ENCODE measurements at places on chromosomes 3 and 15.

DNA sequence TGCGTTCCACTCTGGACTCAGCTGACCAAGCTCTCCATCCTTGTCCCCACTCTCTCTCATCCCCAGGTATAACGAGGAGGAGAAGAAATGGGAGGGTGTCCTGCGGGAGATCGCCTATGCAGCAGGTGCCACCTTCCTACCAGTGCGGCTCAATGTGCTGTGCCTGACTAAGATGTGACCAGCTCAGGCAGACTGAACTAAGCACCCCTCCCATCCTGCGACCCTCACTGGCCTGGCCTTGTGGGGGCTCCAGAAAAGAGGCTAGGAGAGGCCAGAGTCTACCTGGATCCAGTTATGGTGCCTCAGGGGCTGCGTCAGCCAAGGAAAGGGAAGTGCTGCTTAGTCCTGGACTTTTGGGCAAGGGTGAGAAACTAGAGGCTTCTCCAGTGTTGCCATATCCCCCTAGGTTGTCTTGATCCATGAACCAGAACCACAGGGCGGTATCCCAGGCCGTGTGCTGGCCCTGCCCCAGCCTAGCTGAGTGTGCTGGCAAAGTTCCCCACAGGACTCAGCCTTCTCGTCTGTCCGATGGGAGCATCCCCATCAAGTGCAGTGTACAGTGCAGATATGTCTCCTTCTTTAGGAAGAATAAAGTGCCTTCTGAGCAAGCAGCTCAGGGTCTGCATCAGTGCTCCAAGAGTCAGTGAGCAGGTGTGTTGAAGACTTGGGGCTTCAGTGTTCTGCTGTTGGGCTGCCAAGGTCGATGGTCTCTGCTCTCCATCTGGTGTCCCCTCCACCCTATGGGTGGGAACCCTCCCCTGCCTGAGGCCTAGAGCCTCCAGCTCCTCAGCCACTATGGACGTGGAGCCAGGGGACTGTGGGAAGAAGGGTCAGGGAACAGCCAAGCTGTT lies 6.7 kb downstream of the KLHL40 start:
- DNase-seq = no peak

DNA sequence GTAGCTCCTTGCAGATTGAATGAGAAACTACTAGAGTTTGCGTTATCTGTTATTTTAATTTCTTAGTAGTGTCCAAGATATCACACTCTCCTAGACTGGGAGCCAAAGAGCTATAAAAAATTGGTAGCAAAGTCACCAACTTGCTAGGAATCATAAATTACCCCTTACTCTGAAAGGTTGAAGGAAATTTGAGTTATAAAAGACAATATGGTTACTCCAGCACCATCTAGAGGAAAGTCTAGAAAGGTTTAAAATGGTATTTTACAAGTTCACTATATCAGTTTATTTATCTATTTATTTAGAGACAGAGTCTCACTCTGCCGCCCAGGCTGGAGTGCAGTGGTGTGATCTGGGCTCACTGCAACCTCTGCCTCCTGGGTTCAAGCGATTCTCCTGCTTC lies 121.6 kb downstream of the RBPMS2 start:
- DNase-seq = no peak

- DNase-seq = no peak
These were observed 1.2 kb upstream of the ZBTB20 start for GRCh38 chr3:115148142-115148790.

DNA sequence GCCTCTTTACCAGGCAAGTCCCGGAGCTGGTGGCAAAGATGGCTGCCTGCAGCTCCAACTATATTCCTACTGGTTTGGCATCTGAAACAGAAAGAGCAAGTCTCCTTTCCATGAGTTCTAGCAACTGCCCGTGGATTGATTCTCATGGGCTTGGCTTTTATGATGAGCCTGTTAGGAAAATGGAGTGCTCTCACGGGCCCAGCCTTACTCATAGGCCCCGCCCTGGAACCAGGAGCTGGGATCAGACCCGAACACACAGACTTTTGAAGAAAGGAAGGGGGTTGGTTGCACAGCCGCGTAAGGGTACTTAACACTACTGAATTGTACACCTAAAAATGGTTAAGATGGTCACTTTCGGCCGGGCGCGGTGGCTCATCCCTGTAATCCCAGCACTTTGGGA lies 2.9 kb downstream of the NRROS start:
- DNase-seq = no peak

GRCh38 chr3:42300013-42300412 lies 34.0 kb upstream of the CCK start:
- DNase-seq = no peak

DNA sequence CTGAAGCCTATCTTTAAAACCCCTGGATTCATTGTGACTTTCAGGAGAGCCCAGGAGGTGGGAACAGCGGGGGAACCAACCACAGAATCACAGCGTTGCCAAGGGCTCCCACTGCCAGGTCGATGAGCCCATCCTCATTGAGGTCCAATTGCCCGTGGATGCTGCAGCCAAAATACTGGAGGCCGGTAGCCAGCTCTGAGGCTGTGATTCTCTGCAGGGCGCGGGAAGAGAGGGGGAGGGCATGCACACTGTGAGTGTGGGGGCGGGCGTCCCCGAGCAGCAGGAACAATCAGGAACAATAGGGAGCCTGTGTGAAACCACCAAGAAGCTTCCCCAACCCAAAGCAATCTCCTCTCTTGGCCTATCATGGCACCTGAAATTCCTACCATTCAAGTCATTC lies 53.4 kb downstream of the FEM1B start:
- no peak for DNase-seq

DNA sequence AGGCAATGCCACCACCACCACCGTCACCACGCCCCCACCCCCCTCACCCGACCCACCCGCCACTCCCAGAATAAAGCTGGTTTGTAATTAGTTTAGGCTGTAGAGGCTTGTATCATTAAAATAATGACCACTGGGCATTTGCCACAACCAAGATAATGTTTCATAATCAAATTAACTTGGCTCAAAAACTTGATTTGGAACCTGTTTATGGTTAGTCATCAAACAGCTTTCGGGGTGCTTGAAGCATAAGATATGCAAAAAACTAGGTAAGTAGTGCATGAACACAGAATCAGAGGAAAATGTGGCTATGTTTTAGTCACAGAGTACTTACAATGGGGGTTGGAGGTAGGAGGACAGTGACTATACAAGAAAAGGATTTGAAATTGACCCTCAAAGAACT lies 115.1 kb downstream of the FHIT start:
- no peak for DNase-seq

DNA sequence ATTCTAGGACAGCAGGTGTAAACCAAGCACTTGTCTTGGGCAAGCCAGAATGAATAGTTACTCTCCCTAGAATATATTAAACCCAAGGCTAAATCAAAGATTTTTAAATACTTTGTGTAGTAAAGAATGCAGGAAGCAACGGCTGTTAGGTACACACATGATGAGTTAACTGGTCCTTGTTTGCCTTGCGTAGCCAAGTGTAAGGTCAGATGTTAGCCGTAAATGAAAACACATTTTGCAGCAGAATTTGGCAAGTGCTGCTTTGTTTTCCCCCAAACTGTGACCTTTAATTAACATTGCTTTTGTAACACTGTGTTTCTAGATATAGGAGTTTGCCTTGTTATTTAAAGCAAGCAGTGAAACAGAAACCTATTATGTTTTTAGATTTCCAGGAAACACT lies 368.7 kb downstream of the IL5RA start:
- no peak for DNase-seq

- no peak for DNase-seq
These were observed 83.7 kb downstream of the BCHE start for GRCh38 chr3:165753560-165753959.

DNA sequence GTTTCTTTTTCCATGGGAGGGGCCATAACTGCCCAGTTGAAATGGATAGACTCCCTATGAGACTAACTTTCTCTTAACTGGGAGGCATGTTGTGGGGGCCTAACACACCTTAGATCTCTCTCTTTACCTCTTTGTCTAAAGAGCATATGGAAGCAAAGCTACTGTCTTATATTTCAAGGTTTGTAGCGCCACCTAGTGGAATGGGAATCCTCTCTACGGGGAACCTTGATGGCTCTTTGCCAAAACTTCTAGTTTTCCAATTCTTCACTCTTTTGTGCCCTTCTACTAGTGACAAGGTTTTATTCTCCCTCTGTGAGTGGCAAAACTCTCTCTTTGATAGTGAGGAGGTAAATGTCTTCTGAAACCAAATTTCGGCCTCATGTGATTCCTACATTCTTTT lies 1030.4 kb upstream of the CADM2 start:
- no peak for DNase-seq

GRCh38 chr3:186129206-186129605 lies 20.3 kb upstream of the ETV5 start:
- DNase-seq = no peak

GRCh38 chr3:29683018-29683993 lies 402.4 kb downstream of the RBMS3 start:
- no peak for DNase-seq

DNA sequence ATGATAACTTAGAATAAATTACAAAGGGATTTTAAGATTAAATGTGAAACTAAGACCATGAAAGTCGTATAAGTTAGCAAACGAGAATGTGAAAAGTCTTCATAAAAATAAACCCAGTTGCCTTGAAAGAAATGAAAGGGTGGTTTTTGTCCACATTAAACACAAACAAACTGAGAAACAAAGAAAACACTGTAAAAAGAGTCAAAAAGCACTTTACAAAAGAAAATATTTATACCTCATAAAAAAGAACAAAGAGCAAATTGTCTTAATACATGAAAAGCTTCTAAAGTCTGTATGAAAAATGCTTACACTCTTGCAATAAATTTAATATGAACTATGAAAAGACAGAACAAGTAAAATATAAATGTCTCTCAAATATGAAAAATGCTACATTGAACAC lies 865.9 kb upstream of the CADM2 start:
- DNase-seq = no peak

Measured in esophagus squamous epithelium (tissue), 5 donors.